Heart right ventricle (tissue), 16 donors: ENCODE measurements at places on chromosomes 16 and 17.
A peak's percentile ranks its signal among the peaks of the same experiment; 100 is the strongest.

DNA sequence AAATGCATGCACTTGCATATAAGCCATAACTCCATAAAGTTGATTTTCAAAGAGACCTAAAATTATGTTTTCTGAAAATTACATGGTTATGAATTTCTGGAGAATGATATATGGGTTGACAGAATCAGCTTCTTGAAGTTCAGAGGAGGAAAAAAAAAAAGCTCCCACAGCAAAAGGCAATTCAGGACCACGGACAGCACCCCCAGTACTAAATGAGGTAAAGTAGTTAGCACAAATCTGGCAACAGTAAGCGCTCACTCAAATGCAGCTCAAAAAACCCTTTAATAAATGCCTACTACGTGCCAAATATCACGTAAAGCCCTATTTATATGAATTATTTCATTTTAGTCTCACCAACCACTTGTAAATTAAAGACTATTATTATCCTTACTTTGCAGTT is 135.2 kb downstream of the SHISA9 start:
- peak; percentile 37 for DNase-seq

- no peak for DNase-seq
These were observed 717.8 kb downstream of the WWOX start for GRCh38 chr16:78817200-78817739.

- peak; percentile 78 for DNase-seq
These were observed 222.8 kb upstream of the TNRC6C start for GRCh38 chr17:77735566-77736198.

GRCh38 chr16:255183-255582 is 20.6 kb downstream of the RGS11 start:
- DNase-seq: no peak

- peak; percentile 75 for DNase-seq
These were observed 3.4 kb upstream of the NTN3 start for GRCh38 chr16:2467528-2468232.

DNA sequence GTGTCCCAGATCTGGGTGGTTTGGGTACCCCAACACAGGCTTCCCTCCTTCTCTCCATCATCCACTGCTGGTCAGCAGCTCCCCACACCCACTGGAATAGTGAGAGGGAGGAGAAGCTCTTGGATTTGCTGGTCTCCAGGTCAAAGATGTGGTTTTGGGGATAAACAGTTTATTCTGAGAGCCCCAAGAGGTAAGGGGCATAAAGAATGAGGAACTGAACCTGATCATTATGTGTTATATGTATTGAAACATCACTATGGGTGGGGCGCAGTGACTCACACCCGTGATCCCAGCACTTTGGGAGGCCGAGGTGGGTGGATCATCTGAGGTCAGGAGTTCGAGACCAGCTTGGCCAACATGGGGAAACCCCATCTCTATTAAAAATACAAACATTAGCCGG is 3.9 kb downstream of the DPEP2 start:
- DNase-seq: no peak

GRCh38 chr17:6105649-6106007 is 35.4 kb downstream of the WSCD1 start:
- DNase-seq: no peak

DNA sequence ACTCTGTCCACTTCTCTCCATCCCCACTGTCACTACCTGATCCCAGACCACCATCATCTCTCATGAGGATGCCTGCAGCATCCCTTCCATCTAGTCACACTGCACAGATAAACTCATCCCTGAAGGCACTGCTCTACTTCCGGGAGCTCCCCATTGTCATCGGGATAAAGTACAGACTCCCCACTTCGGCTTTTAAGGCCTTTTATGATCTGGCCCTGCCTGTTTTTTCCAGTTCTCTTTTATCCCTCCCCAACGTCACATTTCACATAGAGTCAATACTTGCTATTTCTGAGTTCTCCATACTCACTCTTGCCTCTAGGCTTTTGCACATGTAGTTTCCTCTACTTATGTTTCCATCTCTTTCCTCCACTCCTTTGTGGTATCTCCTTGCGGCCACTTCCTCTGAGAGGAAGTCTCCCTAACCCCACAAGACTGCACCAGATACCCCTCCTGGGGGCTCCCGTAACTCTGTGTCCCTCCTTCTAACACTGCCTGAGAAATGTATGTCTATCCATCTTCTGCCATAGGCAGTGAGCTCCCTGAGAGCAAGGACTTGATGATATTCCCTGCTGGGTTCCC is 66.9 kb downstream of the COPRS start:
- no peak for DNase-seq

DNA sequence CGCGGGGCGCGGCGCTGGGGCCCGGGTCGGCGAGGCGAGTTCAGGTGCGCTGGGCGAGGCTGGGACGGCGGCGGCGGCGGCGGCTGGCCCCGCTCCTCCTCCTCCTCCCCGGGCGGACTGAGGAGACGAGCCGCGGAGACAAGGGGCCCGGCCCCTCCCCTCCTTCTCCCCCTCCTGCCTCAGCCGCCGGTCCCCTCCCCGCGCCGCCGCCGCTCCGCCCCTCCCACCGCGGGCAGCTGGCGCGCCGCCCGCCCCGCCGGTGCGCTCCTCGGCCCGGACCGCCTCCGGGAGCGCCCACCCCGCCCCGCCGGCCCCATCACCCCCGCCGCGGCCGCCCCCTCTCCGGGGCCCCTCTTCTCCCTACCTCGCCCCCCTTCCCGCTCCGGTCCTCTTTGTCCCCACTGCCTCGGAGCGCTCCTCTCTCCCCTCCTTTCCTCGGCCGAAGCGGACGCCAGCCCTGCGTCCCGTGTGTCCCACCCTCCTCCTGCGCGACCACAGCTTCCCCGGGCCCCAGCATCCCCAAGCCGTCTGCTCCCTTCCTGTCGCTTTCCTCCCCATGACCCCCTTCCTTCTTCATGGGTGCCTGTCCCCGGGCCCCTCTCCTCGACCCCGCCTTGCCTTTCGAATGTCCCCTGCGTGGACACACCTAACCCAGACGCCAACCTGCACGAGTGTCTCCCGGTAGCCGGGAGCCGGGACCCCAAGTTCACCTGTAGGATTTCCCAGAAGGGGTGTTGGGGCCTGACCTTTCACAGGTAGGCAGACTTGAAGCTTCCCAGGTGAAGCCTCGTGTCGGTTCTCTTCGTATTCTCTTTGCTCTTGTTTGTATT is at the start of gene TOX3:
TOX3 (minus strand) TSS at position 140 of the 830 bp plus-strand sequence. CDS start 420 bp downstream, outside the sequence.
- DNase-seq: no peak

GRCh38 chr16:72793716-72794115 is 254.2 kb downstream of the ZFHX3 start:
- DNase-seq: no peak

DNA sequence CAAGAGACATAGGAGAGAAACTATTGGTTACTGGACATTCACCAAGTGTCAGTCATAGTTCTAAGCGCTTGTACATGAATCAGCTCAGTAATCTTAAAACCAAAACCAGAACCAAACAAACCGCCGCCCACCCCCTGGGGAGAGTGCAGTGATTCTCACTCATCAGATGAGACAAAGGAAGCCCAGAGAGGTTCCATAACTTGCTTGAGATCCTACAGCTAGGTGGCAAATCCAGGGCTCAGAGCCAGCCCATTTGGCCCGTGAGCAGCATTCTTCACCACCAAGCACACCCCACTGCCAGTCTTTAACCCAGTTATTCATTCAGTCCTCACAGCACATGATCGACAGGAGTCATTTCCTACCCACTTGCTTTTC is 37.2 kb upstream of the RGS9 start:
- DNase-seq: peak; percentile 33

DNA sequence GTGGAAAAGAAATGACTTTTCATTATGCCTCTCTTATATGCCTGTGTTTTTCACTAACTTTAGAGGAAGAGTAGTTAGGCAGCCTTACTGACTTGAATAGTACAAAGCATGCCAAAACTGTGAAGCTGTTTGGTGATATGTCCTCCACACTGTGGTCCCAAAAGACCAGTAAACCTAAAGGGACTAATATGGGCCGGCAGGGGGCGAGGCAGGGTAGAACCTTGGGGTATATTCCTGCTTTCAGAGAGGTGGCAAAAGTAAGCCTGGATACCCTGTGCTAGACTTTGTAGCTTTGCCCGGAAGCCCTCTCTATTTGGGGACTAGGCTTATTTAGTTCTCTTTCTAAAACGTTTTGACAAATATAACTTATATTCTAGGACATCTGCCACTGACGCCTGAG is 36.5 kb upstream of the VWA3A start:
- DNase-seq: no peak

DNA sequence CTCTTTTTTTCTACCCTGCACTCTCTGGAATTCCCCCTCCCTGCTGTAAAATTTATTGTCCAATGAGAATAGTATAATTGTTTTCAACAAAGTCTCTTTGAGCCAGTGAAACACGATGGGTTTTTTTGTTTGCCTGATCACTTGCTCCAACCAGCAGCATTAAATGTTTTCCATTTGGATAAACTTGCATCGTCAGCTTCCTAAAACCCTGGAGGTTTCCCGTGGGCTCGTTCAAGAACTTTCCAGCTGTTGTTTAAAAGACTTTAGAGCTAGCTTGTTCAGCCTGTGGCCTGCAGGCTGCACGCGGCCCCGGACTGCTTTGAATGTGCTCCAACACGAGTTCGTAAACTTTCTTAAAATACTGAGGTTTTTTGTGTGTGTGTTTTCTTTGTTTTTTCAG is 14.9 kb downstream of the NAGPA start:
- peak; percentile 15 for DNase-seq

GRCh38 chr16:84442416-84443145 is 61.9 kb downstream of the MEAK7 start:
- DNase-seq: no peak

- no peak for DNase-seq
These were observed 258.6 kb downstream of the SNX29 start for GRCh38 chr16:12235110-12235509.

DNA sequence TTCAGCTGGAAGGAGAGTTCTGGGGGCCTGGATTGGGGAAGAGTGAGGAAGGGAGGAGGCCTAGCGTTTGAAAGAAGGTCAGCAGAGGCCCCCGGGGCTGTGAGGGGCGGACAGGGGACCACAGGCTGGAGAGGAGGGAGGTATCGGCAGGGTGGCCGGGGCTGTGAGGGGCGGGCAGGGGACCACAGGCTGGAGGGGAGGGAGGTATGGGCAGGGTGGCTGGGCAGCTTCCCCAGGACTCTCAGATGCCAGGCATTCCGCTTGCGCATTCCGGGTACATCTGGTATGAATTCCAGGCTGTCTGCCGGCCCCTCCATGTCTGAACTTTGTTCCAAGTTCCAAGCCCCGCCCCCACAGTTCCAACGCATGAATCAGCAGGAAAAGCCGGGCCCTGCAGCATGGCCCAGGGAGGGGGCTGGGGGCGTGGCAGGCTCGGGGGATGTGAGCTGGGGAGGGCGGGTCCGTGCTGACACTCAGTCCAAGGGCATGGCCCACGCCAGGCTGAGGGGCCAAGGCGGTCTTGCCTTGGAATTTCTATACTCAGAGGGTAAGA is 4.3 kb upstream of the TLCD2 start:
- peak; percentile 97 for DNase-seq

- no peak for DNase-seq
These were observed 84.4 kb downstream of the VMP1 start for GRCh38 chr17:59791603-59792457.

DNA sequence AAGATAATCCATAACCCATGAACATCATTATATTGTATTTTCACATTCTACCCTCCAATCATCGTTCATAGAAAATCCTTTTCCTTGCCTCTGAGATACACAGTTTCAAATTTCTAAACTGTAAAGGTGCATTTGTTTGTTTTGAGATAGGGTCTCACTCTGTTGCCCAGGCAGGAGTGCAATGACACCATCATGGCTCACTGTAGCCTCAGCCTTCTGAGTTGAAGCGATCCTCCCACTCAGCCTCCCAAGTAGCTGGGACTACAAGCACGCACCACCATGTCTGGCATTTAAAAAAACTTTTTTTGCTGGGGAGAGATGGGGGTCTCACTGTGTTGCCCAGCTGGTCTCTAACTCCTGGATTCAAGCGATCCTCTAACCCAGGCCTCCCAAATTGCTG is 58.1 kb upstream of the TOB1 start:
- DNase-seq: no peak

DNA sequence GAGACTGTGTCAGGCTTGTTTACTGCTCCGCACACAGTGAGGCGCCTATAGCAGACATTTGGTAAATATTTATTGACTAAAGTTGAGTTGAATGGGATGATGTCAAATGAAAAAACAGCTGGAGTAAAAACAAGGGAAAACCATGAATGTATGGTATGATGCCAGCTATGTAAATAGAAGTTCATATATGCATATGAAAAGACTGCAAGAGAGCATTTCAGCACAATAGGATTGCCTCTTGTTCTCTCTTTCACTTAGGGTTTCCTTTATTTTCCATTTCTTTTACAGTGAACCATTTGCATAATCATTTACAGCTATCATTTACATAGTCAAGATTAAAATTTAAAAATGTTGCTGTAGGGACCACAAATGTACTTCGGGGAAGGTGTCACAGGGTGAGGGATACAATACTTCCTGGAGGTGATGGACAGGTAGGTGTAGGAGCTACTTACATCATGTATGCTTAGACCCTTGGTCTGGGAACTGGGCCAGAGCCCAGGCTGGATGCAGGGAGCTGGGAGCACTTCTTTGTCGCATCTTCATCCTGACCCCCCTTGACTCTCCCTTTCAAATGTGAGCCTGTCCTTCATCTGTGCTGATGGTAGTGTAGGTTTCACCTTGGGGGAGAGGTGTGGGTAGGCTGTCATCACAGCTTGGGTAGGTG is 113.3 kb downstream of the UTP18 start:
- DNase-seq: no peak

GRCh38 chr17:49928126-49928800 is 40.7 kb upstream of the DLX4 start:
- no peak for DNase-seq

DNA sequence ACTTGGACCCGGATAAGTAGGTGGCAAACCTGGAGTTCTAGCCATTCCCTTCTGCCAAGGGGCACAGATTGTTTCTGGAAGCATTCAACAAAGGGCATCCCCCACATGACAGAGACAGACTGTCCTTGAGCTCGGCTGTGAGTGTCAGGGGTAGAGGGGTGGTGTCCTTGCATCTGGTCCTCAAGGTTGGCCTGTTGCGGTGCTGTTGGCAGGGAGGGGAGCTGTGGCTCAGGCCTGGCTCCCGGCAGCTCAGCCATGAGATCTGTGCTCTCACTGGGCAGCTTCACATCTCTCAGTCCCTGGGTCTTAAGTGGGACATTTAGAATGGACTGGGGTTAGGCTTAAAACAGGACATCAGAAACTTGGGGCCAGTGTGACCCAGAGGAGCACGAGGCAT is 20.4 kb downstream of the CCDC182 start:
- no peak for DNase-seq

DNA sequence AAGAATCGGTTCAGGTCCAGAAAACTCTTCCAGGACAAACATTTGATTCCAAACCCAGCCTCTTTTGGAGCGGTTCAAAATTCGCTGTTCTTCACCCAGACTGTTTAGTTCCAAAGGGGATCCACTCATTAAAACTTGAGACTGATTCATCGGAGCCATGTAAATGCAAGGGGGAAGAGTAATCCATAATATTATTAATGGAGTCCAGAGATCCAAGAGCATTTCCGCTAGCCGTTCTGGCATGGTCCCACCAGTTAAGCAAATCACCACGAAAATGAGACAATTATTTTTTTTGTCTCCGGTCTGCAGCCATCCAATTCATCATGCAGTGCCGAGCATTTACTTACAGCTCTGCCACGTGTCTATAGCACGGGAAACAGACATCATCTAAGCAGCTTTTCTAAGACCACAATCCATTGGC is 15.1 kb downstream of the CDH8 start:
- DNase-seq: no peak
